ENCODE measurements at places on chromosomes 3 and 15.

- DNase-seq = peak; percentile 54
Observed at GRCh38 chr15:76286271-76286879, 24.9 kb downstream of the ETFA start.

GRCh38 chr15:66865622-66866611 lies 163.9 kb downstream of the SMAD6 start:
- no peak for DNase-seq

DNA sequence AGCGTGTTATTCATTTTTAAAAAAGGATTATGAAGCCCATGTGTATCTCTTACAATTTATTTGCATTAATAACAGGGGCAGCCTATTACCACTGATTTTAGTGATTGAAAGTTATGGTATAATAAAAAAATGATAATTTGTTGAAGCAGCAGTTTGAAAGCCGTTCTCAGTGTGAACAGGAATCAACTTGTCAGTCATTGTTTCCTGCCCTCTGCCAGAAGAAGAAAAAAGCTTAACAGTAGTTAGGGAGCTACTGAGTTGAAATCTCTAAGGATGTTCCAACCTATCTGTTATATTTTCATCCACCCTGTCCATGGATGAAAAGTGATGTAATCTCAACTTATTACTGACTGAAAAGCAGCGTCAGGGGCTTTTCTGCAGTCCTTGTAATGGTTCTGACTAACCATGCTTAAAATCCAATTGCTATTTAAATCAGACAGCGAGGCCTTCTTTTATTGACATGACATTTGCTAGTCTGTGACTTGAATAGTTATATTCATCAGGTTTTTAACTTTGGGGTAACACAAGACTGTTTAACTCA lies 486.7 kb downstream of the ROBO2 start:
- no peak for DNase-seq

GRCh38 chr3:82558081-82558480 lies 796.6 kb upstream of the GBE1 start:
- no peak for DNase-seq

DNA sequence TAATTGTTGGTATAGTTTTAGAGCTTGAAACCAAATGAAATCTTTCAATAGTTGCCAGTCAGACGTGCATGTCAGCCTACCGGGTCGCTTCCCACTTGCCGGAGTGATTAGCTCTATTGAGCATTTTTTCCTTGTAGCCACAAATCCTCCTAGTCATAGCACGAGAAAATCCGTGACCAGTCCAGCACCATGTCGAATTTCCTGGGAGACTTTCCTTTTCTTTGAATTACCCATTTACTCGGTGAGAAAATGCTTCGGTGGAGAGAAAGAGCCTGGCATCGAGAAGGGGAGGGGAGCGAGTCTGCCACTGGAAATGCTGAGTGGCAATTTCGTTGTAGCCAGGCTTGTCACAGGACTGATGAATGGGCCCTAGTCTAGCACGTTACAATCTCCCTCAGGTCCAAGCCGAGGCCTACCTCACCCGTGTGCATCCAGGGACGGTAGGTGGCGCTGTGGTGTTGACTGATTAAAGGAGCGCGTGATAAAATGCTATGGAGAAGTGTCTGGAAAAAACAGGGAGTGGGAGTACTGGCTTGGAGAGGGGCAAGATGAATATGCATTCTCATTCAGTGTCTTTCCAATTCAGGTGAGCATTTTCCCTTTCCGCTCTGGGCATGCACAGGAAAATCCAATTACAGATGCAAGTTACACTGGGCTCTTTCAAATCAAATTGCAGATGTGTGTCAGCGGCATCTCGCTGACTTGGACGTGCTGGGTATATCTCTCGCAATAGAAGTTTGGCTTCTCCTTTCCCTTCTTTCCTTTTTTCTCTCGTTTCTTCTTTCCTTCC lies 238.8 kb downstream of the EDEM1 start:
- DNase-seq = peak; percentile 16

DNA sequence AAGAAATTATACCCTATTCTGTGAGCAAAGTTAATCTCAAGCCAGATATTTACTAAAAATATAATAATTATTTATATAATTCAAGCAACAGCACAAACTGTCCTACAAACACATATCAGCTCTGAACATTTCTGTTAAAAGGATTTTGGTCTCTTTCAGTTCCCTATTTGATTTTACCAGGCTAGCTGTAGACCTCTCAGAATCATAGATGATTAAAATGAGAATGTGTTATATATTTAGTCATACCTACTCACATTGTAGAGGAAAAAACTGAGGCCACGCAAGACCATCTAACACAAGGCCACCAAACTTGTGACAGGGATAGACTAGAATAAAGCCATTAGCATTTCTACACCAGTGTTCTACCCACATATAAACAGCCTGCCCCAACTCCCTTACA lies 28.5 kb downstream of the ACKR4 start:
- DNase-seq = no peak

DNA sequence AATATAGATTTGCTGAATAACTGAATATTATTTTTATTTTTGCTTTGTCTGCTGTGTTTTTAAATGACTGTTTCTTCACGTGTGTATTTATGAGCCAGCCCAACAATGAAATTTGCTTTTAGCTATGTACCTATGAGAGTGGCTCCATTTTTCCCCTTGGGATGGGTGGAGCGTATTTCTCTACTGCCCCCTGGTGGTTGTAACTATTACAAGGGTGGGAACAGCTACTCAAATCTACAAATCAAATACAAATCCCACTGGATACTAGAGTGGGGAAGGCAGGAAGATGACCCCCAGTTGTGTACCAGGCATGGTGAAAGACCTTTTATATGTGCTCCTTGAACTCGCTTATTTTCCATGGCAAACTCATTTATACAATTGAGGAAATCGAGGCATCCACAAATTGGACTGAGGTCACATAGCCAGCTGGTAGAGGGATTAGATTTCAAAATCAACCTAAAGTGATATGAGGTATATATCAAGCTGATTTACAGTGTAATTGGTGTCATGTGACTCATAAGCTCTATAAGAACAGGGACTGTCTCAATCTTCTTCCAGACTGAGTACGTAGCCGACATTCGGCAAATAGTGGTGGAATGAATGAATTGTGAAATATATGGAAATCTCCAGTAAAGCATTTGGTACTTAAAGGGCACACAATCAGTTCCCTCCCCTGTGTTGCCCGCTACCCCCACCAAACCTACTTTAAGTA lies 69.5 kb upstream of the VEPH1 start:
- DNase-seq = no peak

DNA sequence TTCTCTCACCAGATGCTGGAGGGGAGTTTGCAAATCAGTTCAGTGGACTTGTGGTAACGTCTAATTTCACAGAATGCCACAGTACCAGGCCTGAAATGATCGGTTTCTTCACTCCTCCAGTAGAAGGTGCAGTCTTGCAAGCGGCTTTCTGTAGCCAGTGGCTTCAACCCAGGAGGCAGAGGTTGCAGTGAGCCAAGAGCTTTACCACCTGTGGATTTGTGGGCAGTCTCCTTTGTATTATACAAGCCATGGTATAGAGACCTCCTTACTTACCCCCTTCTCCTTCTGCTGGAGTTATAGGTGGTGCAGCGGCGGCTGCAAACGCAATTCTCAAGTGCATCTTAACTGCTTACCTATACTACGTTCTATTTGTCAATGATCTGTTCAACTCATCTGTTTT lies 17.6 kb downstream of the EIF2AK4 start:
- no peak for DNase-seq

- DNase-seq = no peak
Observed at GRCh38 chr3:186609247-186609868, 3.5 kb upstream of the AHSG start.

DNA sequence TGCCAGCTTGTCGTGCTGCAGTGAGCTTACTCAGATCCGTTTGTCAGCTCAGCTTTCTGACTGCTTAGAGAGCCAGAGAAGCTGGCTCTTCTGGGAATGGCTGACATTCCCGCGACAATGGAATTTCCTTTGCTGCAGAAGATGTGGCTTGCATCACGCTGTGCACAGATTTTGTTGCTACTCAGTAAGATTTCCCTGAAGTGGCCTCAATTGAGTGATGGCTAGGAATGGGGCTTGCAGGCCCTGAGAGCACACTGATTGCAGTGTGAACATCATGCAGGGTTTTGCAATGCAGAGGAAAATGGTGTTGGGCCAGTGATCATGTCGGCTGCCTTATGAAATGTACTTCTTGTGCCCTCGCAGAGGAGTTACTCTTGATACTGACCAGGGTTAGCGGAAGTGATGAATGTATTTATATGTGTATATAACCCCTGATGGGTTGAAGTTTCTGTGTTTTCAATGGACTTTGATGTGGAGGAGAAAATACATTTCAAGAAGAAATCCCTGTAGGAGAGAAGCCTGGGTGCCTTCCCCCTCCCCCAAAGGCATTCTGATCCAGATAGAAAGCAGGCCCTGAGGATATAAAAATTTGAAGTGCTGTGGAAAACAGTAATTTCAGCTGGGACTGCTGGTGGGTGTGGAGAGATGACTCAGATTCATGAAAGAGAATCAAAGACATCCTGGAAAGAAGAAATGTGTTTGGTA lies 102.5 kb upstream of the PDZRN3 start:
- no peak for DNase-seq

DNA sequence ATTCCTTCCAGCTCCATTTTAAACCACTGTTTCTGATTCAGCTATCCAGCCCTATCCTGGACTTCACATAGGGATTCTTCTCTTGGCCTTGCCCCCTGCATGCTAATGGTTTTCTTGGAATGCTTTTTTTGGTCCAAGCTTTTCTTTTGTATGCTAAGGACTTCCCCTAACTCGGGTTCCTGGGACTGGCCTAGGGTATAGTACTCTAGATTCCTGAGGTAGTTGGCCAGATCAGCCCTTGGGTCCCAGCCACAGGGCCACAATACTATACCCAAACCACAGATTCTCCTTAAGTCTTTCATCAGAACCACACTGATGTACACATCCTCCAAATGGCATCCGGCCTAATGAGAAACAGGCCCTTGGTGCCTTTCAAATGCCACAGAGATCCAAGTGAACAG lies 2.8 kb downstream of the FYCO1 start:
- DNase-seq = no peak

- no peak for DNase-seq
Observed at GRCh38 chr15:67801926-67802914, 23.1 kb upstream of the SKOR1 start.

GRCh38 chr3:117234331-117234730 lies 524.8 kb downstream of the TUSC7 start:
- DNase-seq = no peak

DNA sequence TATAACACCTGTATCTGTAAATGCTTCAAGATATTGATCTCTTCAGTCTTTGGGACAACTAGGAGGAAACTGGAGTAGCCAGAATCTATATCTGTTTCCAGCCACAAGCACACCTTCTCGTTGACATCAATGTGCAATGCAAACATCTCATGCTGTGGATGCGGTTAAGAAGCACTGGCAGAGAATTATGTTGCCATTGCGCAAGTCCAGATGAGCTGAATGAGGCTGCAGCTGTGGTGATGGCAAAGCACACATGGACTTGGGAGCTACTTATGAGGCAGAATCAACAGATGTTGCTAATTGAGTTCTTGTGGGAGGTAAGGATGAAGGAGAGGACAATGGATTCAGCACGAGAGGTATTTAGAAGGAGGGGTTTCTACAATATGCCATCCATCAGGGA lies 90.9 kb downstream of the STRIT1 start:
- DNase-seq = no peak

GRCh38 chr3:148077965-148078364 lies 619.7 kb upstream of the AGTR1 start:
- DNase-seq = no peak

DNA sequence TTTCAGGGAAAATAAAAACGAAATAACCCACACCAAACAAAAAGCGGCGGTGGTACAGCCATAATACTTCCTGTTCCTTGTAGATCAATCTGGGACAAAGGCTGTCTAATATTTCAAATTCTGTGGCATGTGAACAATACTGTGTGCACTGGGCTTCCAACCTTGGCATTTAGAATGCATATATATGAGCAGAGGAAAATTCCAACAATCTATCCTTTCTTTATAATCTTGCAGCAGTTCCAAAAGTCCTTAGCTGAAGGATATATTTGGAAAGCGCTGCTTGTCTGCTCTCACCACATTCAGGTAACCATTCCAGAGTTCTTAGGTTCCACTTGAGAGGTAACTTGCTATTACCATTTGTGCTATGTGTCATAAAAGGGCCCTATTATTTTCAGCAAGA lies 231.8 kb downstream of the RBMS3 start:
- no peak for DNase-seq

DNA sequence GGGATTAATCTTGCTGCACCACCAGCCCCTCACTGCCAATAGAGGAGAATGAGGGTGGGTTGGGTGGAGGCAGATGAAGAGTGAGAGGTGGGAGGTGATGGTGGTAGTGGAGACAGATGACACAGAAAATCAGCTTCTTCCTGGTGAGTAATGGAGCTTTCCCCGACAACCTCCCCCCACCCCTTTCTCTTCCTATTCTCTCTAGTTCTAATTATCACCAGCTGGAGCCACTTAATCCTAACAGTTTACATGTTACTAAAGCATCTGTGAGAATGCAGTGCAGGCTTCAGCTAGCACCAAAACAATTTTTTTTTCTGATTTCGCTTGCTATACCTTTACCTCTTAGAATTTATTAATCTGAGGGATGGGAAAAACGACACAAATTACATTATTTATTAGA lies 116.1 kb upstream of the DNAJC19 start:
- DNase-seq = no peak

- peak; percentile 27 for DNase-seq
Observed at GRCh38 chr3:149277331-149277813, 55.7 kb upstream of the CP start.

- DNase-seq = no peak
Observed at GRCh38 chr3:70805061-70805889, 492.8 kb upstream of the MDFIC2 start.

- no peak for DNase-seq
Observed at GRCh38 chr3:61530355-61530754, 31.0 kb upstream of the PTPRG start.

DNA sequence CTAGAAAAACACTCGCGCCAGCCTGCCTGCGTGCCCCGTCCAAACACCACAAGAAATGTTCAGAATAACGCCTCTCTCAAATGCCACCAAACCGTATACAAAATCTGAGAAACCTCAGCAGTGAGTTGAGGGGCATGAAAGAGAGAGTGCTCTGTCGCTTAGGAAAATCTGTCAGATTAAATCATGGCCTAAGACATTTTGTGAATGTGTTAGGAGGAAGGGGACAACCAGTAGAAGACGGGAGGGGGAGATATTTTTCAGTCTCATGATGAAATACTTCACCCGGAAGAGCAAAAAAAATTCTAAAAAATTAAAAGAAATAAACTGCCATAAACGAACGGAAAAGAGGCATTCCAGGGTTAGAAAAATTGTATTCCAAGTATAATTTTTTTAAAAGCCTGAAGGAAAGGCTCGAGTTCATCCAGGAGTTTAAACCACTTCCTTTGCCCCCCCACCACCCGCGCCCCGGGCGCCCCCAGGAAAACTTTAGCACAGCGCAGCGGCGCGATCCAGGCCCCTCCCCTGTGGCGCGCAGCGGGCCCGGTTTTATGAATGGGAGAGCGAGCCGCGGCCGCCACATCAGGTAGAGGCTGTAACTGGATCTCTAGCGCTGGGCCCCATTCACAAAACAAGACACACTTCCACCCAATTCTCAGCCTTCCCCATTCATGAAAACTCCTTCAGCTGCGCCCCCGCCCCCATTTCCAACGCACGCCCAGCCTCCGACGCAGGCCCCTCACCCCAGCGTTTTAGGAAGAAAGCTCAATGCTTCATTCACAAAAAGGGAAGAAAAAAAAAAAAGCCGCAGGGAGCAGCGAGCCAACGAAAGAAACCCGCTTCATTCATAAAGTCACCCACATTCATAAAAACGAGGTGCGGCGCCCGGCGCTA lies 1.4 kb downstream of the ETV5 start:
- DNase-seq = peak; percentile 13

All from naive thymus-derived CD8-positive, alpha-beta T cell (primary cell).